ENCODE measurements at places on chromosomes 5 and 9. TPM values are rescaled to one million over a fixed set of nuclear protein-coding genes. Genes with fewer than 3 reads are reported as not detected.

The TYRP1 gene
- total RNA-seq = 0.70 TPM

The CTXN3 gene
- total RNA-seq = not detected

The ANKRD31 gene
- total RNA-seq = not detected

The RECK gene
- total RNA-seq = 8.3 TPM
